ENCODE measurements at places on chromosomes 12 and 14.

GRCh38 chr14:51260225-51260624 is 20.2 kb downstream of the TMX1 start:
- DNase-seq: no peak

GRCh38 chr14:27318774-27319420 is 721.1 kb upstream of the NOVA1 start:
- no peak for DNase-seq

- no peak for DNase-seq
Observed at GRCh38 chr12:88884600-88884999, 304.3 kb upstream of the KITLG start.

DNA sequence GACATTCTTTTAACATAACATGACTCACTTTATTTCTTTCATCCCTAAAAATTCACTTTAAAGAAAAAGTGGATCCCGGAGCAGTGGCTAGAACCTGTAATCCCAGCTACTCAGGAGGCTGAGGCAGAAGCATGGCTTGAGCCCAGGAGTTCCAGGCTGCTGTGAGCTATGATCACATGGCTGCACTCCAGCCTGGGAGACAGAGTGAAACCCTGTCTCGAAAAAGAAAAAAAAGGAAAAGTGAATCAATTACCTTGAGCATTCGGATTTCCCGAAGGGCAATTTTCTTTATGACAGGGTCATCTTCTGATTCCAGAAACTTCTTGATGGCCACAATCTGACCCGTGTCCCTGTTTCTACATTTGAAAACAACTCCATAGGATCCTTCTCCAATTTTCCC is 1.2 kb downstream of the CDKL1 start:
- no peak for DNase-seq

- no peak for DNase-seq
Observed at GRCh38 chr14:55798406-55798805, 218.4 kb downstream of the KTN1 start.
